ENCODE measurements at places on chromosomes 16 and 17.

DNA sequence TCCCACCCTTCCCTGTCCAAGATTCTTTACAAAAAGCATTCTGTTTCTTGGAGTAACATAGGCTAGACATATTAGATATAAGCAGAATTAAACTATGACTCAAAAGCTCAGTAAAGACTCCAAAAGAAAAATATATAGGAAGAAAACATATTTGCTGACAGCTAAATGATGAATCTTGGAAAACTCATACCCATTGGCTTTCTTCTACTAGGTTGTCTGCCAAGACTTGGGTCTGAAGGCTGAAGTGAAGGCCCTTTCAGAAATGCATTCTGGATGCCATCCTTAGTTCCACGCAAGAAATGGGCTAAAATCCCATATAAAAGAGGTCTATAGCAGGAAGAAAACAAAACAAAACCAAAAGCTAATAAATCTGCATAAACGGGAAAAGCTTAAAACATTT is 15.1 kb downstream of the CEP20 start:
- DNase-seq: no peak

DNA sequence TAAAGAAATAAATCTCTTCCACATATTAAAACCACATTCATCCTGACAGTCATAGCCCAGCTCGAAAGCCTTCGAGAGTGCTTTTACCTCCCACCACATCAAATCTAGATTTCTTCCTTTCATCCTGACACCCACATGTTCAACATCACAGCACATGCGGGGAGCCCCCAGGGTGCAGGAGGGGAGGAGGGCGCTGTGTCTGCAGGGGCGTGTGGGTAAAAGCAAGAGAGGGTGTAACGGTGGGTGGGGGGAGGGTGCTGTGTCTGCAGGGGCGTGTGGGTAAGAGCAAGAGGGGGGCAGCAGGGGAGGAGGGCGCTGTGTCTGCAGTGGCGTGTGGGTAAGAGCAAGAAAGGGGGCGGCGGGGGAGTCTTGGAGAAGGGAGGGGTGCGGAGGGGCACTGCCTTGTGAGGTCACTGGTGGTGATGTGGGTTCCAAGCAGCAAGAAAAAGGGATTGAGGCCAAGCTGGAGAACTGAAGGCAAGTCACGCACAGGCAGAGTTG is 34.7 kb downstream of the ADCY9 start:
- peak; percentile 31 for DNase-seq

DNA sequence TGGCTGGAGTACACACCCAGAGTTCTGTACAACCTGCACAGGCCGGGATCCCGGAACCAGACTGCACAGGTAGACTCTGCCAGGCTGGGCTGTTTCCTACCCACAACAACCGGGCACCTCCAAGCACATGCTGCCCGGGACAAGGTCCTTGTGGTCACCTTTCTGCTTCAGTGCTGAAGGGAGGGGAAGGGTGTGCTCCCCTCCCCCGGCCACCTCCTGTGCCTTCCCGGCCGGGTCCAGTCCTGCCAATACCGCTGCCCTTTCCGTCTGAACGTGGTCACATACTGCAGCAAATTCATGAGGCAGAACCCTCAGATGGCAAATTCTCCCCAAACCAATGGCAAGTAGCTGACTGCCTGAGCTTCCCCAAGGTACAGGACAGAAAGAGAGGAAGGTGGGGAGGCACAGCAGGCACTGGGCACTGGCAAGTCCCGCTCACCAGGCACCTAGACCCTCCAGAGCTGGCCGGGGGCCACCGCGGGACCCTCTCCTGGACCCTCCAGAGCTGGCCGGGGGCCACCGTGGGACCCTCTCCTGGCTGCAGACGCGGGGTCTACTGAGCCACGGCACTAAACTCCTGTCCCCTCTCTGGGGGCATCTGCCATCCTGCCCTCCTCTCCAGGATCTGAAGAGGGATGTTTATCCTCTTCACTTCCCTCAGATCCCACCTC is 22.8 kb downstream of the SLC43A2 start:
- DNase-seq: no peak

DNA sequence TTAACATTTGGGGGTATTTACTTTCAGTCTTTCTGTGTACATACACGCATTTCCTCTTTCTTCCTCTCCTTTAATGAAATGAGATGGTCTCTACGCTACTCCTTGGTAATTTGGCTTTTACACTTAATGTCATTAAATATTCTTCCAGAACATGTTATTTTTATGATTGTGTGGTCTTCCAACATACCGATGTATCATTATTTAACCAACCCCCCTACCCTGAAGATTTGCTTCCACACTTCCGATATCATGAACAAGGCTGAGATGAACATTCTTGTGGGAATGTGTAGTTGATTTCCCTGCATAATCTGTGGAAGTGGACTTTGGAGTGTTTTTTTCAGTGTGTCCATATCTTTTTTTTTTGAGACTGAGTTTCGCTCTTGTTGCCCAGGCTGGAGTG is 2.3 kb upstream of the PGS1 start:
- DNase-seq: no peak

GRCh38 chr16:77675464-77676324 is 46.6 kb upstream of the NUDT7 start:
- peak; percentile 39 for DNase-seq

GRCh38 chr17:82892899-82893565 is 53.2 kb upstream of the ZNF750 start:
- peak; percentile 46 for DNase-seq

DNA sequence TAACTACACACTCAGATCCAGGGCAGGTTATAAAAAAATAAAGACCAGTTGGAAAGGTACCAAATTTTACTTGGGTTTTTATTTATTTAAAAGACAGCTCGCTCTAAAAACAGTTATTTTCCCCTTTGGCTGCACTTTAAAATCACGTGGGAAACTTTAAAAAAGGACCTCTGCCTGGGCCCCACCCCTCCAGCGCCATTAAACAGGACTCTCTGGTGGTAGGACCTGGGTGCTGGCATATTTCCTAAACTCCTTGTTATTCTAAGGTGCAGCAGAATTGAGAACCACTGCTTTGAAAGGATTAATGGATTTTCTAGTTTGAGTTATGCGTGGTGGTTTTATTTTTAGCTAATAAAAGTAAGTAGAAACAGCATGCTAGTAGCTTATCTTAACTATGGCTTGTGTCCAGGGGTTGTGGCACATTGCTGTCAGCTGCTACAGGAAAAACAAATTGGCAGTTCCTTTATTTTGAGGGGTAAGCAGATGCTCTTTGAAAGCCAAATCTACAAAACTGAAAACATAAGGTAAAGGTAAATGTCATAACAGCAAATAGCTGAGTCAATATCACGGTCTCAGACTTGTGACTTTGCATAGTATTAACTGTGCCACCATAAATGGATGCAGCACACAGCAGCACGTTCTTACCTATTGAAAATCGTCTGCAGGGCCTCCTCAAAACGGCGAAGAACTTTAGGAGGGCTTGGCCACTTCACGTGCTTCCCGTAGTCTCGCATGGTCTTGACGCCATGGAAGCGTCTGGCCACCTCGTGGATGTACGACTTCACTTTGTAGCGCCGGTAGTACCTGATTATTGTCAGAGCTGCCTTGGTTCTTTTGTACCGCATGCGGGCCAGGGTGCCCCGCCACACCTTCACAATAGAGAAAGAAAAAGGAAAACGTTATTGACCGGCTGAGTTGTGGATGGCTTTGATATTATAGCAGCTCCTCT is 172.0 kb downstream of the CDK5R1 start:
- no peak for DNase-seq

GRCh38 chr17:40462343-40463121 is 19.3 kb downstream of the IGFBP4 start:
- DNase-seq: no peak

GRCh38 chr16:8323153-8323552 is 267.2 kb downstream of the TMEM114 start:
- DNase-seq: no peak

GRCh38 chr17:59073972-59074371 is 32.7 kb downstream of the TRIM37 start:
- DNase-seq: no peak

- DNase-seq: no peak
Observed at GRCh38 chr17:7322520-7323194, 6.5 kb downstream of the NEURL4 start.

DNA sequence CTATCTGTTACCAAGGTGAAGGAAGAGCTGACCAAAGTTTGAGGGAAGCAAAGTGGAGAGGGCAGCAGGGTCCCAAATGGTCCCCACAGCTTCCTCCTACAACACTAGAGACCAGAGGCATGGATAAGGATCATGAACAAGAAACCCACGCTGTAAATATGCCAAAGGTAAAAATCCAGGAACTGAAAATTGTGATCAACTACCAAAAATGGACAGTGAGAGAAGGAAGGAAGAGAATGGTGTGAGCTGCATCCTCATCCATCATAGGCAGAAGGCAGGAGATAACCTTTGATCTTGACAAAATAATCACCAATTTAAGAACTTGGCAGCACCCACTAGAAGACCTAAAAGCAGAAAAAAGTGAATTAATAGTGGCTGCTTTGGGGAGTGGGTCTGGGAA is 66.2 kb downstream of the CYTH1 start:
- DNase-seq: no peak

DNA sequence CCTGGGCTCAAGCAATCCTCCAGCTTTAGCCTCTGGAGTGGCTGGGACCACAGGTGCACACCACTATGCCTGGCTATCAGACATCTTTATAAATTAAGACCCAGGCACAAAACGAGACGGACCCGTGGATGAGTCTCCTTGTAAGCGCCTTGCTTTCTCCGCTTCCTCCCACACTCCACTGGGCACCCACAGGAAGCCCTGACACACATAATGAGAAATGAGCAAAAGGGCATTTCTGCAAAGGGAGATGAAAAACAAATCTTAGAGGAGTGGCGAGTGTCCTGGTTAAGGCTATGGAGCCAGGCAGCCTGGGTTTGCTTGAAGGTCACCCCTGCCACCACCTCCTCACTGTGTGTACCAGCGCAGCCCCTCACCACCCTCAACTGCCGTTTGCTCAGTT is 56.3 kb downstream of the XYLT1 start:
- DNase-seq: peak; percentile 27

DNA sequence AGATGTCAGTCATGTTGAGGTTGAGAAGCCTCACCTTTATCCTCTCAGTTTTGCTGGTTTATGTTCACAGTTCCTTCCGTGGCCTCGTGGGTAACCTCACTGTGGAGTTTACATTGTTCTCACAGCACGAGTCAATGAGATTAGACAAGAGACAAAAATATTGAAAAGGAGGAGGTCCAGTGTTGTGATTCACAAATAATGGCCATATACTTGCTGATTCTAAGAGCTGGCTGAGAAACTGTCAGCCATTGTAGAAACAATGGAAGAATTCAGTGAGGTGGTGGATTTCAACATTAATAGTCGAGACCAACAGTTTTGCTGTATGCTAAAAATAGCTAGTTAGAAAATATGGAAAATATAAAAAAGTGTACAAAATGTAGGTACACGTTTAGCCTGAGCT is 176.4 kb upstream of the WSCD1 start:
- DNase-seq: no peak

DNA sequence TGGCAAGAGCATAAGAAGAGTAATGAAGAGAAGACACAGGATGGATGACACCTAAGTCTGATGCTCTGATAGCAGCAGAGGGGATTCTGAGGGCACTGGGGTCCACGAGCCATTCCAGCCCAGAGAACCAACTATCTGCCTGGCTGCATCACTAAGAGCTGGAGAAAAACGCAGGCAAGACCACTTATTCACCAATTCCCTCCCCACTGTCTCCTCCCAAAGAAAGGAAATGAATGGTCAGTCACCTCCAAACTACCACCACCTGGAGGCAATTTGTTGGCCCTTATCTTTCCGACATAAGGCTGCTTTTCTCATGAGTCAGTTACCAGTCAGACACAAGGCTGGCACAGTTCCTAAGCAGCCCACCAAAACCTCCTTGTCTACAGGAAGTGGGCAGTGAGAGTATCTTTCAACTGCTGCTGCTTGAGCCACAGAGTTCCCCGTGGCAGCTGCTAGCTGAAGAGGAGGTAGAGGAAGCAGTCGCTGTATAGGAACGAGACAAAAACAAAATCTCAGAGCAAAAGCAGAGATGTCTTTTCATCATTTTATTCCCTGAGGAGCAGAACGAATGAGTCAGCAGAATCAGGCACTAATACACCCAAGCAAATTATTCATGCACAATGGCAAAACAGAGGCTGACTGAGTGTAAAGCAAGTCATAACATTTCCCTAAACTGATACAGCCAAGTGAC is 111.1 kb downstream of the SMG6 start:
- peak; percentile 61 for DNase-seq

DNA sequence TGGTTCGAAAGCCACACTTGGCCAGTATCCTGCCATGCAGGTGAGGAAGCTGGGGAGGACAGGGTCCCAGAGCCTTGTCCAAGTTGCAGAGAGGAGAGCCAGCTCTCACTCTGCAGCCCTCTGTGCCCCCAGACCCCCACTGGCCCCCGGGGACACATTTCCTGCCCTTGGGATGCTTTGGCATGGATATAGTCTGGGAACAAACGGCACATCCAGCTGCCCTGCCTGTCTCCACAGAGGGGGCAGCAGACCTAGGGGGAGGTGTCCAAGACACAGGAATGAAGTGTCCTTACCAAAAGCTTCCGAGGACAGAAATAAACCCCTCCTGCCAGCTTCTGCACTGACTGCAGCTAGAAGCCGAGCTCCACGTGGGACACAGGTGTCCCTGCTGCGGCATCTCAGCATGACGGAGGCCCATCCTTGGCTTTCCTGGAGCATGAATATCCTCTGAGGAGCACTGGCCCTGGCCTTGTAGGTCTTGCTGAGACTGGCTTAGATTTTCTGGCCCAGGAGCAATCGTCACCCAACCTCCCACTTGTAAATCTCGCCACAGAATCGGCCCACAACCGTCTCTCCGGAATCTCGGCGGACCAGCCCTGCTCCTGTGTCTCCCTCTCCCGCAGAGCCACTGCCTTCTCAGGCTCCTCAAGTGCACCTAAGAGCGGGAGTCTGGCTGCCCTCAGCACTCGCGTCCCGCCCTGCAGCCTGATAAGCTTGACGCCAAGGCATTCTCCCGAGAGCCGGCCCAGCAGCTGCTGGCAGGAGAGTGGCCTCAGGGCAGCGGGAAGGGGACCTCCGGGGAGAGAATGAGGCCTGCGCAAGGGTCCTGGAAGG is 1.1 kb upstream of the CAPN15 start:
- no peak for DNase-seq

- no peak for DNase-seq
Observed at GRCh38 chr17:70067134-70067533, 7.9 kb upstream of the KCNJ16 start.

DNA sequence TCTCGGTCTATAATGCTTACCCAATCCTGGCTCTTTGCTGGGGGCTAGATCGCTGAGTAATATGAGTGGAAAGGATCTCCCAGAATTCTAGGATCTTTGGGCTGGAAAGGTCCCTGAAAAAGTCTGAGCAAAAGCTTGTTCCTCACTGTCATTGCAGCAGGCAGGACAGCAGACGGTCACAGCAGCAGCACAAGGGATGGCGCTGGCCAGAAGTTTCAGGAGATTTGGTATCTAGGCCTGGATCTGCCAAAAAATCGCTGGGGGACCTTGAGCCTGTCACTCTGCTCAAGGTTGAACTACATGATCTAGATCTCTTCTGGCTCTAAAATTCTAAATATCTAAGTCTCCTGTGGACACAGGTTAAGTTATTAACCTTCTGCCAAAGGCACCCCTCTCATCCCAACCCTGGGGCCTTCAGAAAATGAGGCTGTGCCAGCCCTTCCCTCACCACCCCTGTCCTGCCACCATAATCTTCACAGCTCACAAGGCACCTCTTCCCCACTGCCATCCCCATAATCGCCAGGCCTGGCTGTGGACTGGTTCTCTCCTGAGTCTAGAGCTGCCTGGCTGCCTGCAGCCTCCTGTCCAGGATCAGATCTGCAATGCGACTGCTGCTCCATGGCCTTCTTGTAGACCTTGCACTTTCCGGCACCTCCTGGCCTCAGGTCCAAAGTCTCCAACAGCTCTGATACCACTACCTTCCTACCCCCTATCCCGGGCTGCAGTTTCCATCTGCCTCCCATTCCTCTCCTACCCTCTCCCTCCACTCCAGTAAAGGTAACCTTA is 10.2 kb downstream of the MYO18A start:
- no peak for DNase-seq

GRCh38 chr17:304461-304860 is 48.1 kb downstream of the RPH3AL start:
- no peak for DNase-seq

Measured in stimulated activated CD4-positive, alpha-beta T cell treated with anti-CD3 and anti-CD28 coated beads, Interleukin-2, amount 100 ng/mL, for 24 hours (primary cell).